LHCN-M2 (cell line): ENCODE measurements at places on chromosomes 2 and 18. TPM values are rescaled to one million over a fixed set of nuclear protein-coding genes. Genes with fewer than 3 reads are reported as not detected.

DNA sequence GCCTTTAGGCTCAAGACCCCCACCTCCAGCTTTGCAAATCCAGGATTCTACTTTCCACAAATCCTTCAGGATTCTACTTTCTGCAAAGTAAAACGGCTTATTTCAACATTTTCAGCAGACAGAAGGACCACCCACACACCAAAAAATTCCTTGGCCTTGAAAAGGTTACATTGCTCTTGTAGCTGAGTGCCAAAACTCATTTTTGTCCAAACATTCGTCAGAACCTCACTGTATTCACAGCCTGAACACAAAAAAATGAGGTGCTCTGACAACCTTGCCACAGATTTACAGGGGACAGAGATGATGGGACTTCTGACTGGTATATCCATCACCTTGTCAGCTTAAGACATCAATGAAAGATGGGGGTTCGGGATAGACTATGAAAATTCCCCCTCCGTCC, 63.0 kb upstream of the COX7A2L start:
- no peak for DNase-seq

DNA sequence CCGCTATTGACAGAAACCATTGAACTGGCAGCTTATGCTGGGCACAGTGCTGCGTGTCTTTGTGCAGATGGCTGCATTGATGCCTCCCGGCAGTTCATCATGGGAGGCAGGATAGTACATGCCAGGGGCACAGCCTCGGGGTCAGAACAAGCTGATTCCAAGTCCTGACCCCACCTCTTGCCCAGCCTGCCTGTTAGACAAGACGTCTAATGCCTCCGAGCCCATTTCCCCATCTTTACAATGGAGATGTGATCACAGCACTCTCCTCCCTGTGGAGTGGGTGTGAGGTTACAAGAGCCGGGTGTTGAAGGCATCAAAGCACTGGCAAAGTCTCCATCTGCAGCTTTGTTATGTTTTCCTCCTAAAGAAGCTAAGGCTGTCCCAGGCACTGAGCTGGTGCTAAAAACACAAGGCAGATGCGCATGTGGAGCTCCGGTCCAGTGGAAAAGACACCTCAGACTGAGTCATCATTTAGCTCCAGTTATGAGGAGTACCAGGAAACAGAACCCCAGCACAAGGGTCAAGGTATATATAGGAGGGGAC, 125.7 kb upstream of the EPAS1 start:
- DNase-seq: peak; percentile 82

- DNase-seq: peak; percentile 49
These were observed at the start of gene CFAP65 for GRCh38 chr2:219041252-219041651. Gene CFAP65, minus strand, starts transcription at chr2:219041516. Its CDS starts 2,468 bp downstream, at chr2:219039048.

DNA sequence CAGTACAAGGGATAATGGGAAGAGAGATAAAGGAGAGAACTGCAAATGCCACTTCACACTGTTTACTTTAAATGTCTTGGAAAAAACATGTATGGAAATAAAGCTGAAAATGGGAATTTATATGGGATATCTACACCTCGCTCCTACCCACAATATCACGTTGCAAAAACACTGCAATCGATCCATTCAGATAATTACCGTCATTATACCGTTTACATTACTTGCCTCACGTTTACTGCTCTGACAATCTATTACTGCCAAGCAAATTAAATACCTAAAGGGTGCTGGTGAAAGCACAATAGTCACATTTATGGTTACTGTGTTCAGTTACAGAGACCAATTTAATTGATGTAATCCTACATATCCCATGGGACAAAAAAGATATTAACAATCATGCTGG, 214.7 kb upstream of the LYPD1 start:
- DNase-seq: no peak

DNA sequence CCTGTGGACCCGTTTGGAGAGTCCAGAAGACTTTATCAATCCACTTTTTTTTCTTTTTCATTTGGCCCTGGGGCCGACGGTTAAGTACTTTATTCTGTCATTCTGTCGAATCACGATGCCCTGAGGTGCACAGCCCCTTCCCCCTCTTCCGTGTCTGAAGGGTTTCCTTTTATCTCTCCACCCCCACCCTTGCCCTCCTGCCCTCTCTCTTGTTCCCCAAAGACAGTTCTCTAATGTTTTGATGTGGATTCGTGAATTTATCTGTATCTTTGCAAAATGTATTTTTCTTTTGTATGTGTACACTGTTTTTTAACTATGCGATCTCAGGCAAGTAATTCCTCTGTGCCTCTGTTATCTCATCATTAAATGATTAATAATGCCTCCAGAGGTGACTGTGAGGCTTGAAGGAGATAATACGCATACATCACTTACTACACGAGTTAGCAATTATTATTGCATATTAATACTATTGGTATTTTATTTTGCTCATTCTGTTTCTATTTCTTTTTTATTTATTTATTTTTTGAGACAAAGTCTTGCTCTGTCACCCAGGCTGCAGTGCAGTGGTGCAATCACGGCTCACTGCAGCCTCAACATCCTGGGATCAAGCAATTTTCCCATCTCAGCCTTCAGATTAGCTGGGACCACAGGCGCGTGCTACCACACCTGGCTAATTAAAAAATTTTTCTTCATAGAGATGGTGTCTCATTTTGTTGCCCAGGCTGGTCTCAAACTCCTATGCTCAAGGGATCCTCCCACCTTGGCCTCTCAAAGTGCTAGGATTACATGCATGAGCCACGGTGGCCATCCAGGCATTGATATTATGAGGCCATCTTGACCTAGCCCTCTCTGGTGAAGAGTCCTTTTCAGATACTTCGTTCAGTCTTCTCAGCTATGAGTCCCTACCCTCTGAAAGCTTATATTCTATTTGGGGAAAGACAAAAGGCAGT, 1.4 kb upstream of the CASP8 start:
- no peak for DNase-seq

- peak; percentile 84 for DNase-seq
These were observed 14.9 kb downstream of the SLC9A4 start for GRCh38 chr2:102487761-102488462.

DNA sequence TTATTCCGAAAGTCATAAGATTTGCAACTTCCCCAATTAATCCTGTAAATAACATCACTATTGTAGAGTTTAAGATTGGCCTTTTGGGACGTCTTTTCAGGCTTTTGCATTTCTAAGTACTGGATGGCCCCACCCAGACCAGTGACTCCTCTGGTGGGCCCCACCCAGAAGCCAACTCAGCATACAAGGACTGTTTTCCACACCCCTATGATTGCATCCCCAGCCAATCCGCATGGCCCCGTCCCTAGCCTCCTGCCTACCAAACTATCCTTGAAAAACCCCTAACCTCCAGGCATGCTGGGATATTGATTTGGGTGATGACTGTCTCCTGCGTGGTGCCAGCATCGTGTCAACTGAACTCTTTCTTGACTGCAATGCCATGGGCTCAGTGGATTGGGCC, 24.5 kb upstream of the TGIF1 start:
- DNase-seq: no peak

DNA sequence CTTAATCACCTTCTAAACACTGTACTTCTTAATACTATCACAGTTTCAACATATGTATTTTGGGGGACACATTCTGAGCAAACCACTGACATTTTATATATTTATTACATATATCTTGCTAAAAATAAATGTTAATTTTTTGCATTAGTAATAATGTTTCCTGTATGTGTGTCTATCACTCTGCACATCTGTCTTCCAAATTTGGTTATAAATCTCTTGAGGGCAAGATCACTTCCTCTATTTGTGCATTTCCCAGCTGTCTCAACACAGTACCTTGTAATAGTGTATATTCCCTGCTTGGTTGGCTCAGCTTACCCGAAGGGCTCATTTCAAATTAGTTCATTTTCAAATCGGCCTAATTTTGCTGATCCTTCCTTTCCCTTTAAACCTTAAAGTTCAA, 617.1 kb upstream of the GYPC start:
- no peak for DNase-seq

- DNase-seq: no peak
These were observed 33.8 kb downstream of the HS1BP3 start for GRCh38 chr2:20617081-20617575.

DNA sequence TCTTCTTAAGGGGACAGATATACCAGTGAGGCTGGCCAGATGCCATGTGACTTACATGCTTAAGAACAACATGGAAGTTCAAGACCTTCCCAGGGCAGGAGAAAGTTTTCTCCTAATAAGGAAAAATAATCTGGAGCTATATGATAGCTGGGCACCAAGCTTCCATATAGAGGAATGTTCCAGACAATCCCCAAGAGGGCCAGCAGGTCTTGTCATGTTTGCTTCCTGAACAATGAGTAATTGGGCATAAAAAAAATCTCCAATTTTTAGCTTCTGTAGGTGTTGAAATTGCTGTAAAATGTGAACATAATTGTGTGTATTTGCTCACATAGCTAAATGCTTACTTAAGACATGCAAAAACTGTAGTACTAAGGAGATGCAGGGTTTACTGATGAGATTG, 809.5 kb upstream of the PIK3C3 start:
- DNase-seq: no peak

DNA sequence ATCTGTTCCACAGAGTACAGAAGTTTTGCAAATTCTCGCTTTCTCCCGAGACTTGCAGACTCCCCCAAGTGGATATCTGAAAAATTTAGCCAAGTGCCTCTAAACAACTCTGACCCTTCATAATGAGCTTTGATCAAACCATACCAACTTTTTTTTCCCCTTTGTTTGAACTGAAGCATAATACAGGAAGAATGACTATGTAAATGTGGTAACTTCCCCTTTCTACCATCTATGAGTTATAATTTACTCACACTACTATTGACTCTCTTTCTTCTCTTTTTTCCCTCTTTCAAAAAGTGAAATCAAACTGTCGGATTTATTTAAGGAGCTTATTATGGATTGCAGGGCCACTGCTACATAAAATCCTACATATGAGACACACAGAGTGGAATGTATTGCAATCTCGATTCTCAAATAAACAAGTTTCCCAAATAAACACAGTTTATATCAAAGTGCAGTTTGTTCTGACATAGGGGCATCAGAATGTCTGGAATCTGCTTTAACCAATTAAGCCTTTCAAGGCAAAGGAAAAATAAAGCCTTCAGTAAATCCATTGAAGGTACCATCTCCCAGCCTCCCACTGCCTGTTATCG, 1.4 kb upstream of the ZNF804A start:
- peak; percentile 29 for DNase-seq

DNA sequence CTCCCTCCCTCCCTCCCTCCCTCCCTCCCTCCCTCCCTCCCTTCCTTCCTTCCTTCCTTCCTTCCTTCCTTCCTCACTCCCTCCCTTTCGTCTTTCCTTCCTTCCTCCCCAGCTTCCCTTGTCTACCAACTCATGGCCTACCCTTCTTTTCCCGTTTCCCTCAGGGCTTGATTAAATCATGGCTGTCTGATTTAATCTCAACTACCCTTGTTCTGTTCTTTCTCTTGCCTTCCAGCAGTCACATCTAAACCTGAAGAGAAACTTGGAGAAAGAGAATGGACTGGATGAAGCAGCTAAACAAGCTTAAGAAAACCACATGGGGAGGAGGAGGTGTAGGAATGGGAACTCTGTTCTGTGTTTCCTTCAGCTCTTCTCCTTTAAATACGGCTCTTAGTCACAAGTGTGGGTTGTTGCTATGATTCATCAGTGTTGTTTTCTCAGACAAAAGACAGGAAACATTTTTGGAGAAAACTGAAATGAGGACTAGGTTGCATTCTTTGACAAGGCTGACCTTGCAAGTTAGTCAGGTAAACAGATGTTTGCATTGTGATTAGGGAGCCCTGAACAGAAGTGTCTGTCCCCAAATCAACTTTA, 177.9 kb downstream of the LRRTM1 start:
- DNase-seq: peak; percentile 17

GRCh38 chr2:190837420-190837819, 43.2 kb upstream of the GLS start:
- peak; percentile 88 for DNase-seq

- no peak for DNase-seq
These were observed 91.5 kb upstream of the CDH7 start for GRCh38 chr18:65659312-65659711.

GRCh38 chr18:48676346-48676745, 137.5 kb downstream of the CTIF start:
- no peak for DNase-seq

- DNase-seq: peak; percentile 89
These were observed 6.5 kb upstream of the CAPN10 start for GRCh38 chr2:240579771-240580614.

GRCh38 chr2:101559551-101559950, 84.6 kb upstream of the RFX8 start:
- no peak for DNase-seq

DNA sequence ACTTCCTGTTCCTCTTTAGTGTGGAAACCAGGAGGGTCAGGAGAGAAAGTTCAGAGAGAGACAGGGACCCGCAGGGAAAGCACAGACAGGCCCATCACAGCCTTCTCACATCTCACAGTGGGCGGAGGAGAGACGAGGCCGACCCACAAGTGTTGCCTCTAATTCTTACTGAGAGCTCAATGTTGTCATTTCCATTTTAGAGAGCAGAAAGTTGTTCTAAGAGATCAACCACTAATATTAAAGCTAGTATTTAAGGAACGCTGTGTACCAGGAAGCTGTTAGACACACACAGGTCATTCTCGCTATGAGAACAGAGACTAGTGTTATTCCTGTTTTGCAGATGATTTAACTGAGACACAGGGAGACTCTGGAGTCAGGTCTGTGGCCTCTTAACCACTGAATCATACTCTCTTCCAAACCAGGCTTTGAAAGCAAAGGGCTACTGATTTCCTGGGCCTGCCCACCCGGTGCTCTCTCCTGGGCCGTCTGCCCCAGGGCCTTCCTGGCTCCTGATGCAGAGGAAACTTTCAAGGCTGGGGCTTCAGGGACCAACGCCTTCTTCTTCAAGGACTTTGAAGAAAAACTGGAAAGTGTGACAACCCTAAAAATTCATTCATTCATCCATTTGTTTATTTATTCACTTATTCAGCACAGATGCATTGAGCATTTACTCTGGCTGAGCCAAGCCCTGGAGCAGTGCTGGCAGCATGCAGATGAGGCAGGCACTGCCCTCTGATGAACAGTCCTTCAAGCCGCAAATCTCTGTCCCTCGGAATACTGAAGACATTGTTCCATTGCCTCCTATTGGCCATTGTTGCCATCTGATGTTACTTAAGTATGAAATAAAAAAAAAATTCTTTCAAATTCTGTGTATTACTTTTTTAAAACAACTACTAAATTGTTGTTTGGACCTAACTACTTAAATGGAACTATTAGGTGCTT, 37.2 kb upstream of the BIN1 start:
- peak; percentile 67 for DNase-seq

AKAIN1 gene
- not detected in 2 replicates for total RNA-seq

GRB14 gene
- total RNA-seq: 0.34 and 0.77 TPM in 2 replicates

CHRNG gene
- total RNA-seq: 0.83 and 5.5 TPM in 2 replicates

CHRND gene
- 1.1 and 7.1 TPM in 2 replicates for total RNA-seq

PLEK gene
- not detected in 2 replicates for total RNA-seq

SP110 gene
- total RNA-seq: 12.6 and 20.8 TPM in 2 replicates

IL1A gene
- total RNA-seq: not detected in 2 replicates

ADCYAP1 gene
- total RNA-seq: not detected in 2 replicates

TXNL4A gene
- total RNA-seq: 56.1 and 58.5 TPM in 2 replicates
